Bone marrow (tissue), 2 donors: ENCODE measurements at places on chromosomes 2 and 18.

- no peak for DNase-seq
Measured at GRCh38 chr2:48514348-48515003, 15.5 kb upstream of the STON1 start.

GRCh38 chr2:108612153-108612513, 77.9 kb downstream of the LIMS1 start:
- no peak for DNase-seq

- no peak for DNase-seq
Measured at GRCh38 chr2:58503918-58504317, 262.8 kb upstream of the FANCL start.

DNA sequence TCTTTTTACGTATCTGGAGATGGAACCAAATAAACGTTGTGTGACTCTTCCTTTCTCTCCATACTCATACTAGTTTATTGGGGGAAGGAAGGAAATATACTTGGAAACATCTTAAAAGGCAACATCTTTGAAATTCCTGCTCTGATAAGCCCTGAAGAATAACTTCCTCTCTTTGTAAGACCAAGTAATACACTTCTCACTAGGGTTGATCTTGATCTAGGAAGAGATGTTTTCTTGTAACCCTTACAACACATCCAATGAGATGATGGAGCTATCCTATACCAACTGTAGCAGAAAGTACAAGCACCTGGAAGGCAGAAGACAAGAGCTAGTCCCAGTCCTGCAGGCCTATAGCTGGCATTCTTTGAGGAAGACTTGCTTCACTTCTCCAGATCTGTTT, 2.0 kb downstream of the ANKRD44 start:
- no peak for DNase-seq
